ENCODE measurements at places on chromosomes 7 and 10.

DNA sequence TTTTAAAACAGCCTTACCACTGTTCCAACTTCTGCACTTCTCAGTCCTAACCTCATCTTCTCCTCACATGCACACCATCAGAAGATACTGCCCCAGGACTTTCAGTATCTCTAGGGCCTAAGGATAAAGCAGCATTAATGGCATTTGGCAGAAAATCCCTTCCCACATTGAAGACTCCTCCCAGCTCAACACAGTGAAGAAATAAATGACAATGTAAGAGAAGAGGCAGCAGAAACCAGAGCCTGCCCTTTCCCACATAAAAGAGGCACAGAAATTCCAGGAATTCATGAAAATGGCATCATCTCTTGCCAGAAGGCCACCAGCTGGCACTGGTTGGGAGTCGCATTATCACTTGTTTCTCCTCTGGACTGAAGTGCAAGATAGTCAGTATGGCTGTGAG lies 3.7 kb downstream of the GCC1 start:
- H3K36me3 ChIP-seq: peaks cover 25% of the 10 kb centered on the region
- H3K4me3 ChIP-seq: no peak overlapping the region

DNA sequence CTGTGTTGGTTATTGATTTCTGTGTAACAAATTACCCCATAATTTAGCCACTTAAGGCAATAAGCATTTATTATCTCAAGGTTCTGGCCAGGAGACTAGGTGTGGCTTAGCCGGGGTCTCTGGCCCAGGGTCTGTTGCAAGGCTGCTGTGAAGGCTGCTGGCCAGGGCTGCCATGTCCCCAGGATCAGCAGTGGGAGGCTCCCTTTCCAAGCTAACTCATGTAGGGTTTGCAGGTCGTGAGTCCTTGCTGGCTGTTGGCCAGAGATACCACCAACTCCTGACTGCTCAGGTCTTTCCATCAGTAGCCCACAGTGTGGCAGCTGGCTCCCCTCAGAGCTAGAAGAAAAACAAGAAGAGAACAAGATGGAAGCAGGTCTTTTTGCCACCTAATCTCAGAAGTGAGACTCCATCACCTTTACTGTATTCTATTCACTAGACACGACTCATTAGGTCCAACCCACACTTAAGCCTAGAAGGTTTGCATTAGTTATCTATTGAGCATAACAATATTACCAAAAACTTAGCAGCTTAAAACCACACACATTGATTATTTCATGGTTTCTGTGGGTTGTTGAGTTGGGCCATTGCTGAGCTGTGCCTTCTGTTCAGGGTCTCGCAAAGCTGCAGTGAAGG lies 185.6 kb downstream of the PFKFB3 start:
- H3K27ac ChIP-seq: no peak overlapping the region
- H3K36me3 ChIP-seq: peaks cover 30% of the 10 kb centered on the region
- no peak for DNase-seq
- H3K4me1 ChIP-seq: no peaks in the 10 kb centered on the region

GRCh38 chr10:131056091-131056579 lies 255.4 kb downstream of the TCERG1L start:
- no peak for DNase-seq
- H3K36me3 ChIP-seq: no peaks in the 10 kb centered on the region
- H3K27me3 ChIP-seq: no peaks in the 10 kb centered on the region
- H3K4me1 ChIP-seq: no peaks in the 10 kb centered on the region
- no peak overlapping the region for H3K4me3 ChIP-seq

GRCh38 chr7:1512781-1513656 lies 8.8 kb upstream of the INTS1 start:
- no peak for DNase-seq
- H3K27me3 ChIP-seq: no peaks in the 10 kb centered on the region
- no peaks in the 10 kb centered on the region for H3K36me3 ChIP-seq

DNA sequence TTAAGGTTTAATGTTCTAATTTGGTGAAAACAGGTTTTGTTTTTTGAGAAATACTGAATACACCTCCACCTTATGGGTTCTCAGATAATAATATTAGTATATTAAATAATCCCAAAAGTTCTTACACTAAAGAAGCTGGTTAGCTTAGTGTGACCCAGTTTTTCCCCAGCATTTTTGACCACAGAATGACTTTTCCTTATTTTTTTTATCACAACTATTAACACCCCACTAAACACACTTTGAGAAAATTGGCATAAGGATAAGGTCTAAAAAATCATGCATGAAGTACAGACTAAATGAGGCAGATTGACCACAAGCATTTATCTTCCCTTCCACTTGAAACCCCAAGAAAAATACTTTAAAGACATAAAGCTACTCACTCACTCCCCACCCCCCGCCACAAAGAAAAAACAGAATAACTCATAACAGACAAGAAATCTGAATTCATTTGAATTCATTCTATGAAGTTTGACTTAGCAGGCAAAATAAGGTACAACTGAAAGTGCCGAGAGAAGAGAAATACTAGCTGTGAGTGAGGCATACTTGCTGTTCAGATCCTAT lies 49.7 kb upstream of the WNT16 start:
- no peaks in the 10 kb centered on the region for H3K36me3 ChIP-seq
- no peak for DNase-seq
- H3K4me1 ChIP-seq: peaks cover 12% of the 10 kb centered on the region
- H3K27ac ChIP-seq: peak overlapping the region; percentile 53
- peak overlapping the region; percentile 51 for H3K4me3 ChIP-seq

GRCh38 chr7:7920481-7920880 lies 48.1 kb upstream of the GLCCI1 start:
- peaks cover 28% of the 10 kb centered on the region for H3K4me1 ChIP-seq
- peak overlapping the region; percentile 2 for H3K4me3 ChIP-seq
- peak; percentile 21 for DNase-seq
- peak overlapping the region; percentile 12 for H3K27ac ChIP-seq
- no peaks in the 10 kb centered on the region for H3K27me3 ChIP-seq
- H3K36me3 ChIP-seq: no peaks in the 10 kb centered on the region

DNA sequence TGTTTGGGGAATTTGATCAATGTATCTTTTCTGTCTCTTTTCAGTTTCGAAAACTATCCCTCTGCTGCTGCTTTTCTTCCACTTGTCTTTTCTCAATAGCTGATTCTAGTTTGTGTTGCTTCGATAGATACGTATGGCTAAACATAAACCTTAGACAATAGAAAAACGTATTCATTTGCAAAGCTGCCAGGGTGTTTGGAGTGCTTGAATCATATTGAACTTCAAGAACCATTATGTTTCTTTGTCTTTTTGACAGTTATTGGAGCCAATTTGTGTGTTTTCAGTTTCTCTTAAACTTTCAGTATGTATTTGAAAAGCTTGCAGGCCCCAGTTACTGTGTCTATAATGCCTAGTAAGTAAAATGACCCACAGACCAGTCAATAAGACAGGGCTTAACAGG lies 25.1 kb downstream of the NRF1 start:
- no peak overlapping the region for H3K4me3 ChIP-seq
- H3K36me3 ChIP-seq: no peaks in the 10 kb centered on the region
- H3K27ac ChIP-seq: no peak overlapping the region

DNA sequence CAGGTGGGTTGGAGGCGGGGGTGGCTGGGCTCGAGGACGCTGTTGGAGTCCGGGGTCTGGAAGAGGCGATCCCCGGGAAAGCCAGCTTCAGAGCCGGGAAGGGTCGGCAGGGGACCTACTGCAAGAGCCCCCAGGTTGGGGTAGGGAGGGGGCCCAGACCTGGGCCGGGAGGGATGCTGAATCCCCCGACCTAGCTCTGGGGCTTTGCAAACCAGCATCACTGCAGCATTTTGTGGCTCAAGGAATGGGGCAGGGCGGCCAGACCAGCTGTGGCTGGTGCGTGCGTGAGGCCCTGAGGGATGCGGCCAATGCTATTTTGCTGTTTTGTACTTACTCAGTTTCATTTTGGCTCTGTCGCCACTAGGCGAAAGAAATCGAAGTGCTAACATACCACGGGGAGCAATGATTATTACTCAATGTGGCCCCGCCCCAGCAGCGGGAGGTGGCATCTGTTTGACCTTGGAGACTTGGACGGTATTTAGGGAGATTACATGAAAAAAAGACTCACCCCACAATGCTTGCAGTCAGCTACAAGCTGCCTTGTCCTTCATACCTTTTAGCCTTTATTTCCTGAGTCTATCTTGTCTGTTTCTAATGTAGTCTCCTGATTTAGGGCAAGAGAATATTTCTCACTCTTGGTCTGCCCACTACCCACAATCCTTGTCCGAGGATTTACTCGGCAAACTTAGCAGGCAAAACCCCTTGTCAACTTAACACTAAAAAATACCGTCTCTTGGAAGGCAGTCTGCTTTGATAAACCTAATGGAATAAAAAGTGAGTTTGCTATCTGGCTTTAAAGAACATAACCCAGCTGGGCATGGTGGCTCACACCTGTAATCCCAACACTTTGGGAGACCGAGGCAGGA lies 16.2 kb downstream of the HSPB1 start:
- H3K27me3 ChIP-seq: no peaks in the 10 kb centered on the region
- peaks cover 8% of the 10 kb centered on the region for H3K36me3 ChIP-seq
- peaks cover 26% of the 10 kb centered on the region for H3K4me1 ChIP-seq
- H3K27ac ChIP-seq: peak overlapping the region; percentile 99

GRCh38 chr7:88281749-88282148 lies 24.9 kb downstream of the STEAP4 start:
- no peaks in the 10 kb centered on the region for H3K27me3 ChIP-seq
- DNase-seq: no peak
- H3K4me3 ChIP-seq: no peak overlapping the region
- H3K27ac ChIP-seq: no peak overlapping the region
- H3K36me3 ChIP-seq: no peaks in the 10 kb centered on the region
- no peaks in the 10 kb centered on the region for H3K4me1 ChIP-seq

DNA sequence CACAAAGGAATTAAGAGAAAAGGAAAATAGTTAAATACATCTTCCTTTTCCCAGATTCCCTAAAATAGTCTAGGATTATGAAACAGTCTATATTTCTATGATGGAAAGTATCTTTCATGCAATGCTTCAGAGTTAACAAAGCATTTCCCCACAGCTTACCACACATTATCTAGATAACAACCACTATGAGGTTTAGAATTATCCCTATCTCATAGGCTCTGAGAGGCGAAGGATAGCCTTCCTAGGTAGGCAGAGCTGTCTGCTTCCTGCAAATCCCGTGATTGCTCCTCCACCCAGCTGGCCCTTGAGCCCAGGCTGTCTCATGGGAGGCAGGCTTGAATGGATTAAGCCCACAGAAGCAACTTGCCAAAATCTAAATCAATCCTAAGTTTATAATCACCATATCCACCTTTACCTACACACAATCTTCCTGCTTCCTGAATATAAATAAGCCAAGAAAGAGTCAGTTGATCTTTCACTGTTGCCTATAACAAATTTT lies 321.4 kb upstream of the AOAH start:
- H3K4me1 ChIP-seq: peaks cover 14% of the 10 kb centered on the region
- no peak overlapping the region for H3K27ac ChIP-seq
- no peak overlapping the region for H3K4me3 ChIP-seq
- H3K36me3 ChIP-seq: peaks cover 13% of the 10 kb centered on the region

- H3K4me1 ChIP-seq: no peaks in the 10 kb centered on the region
- peaks cover 12% of the 10 kb centered on the region for H3K27me3 ChIP-seq
- no peak for DNase-seq
- no peak overlapping the region for H3K27ac ChIP-seq
Observed at GRCh38 chr10:44293842-44294241, 91.1 kb downstream of the CXCL12 start.

GRCh38 chr10:79331226-79331625 lies 16.0 kb upstream of the PPIF start:
- peak overlapping the region; percentile 75 for H3K27ac ChIP-seq
- H3K27me3 ChIP-seq: no peaks in the 10 kb centered on the region
- H3K4me3 ChIP-seq: peak overlapping the region; percentile 50
- H3K4me1 ChIP-seq: peaks cover 29% of the 10 kb centered on the region
- DNase-seq: no peak

DNA sequence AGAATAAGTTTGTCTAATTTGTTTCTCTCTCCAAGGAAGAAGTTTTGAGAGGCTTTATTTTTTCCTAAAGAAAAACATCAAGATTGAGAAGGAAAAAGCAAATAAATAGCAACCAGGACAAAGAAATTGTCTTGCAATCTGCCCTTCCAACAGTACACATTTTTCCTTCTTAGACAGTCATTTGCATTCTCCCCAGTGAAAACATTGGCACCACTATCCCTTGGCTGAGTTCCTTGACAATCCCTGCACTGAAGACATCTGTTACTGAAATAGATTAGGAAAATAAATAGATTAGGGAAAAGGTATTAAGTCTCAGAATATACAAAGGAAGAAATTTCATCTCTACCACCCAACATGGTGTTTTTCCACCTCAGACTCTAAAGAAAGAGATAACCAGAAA lies 12.2 kb upstream of the TMEM243 start:
- H3K27ac ChIP-seq: no peak overlapping the region
- no peaks in the 10 kb centered on the region for H3K36me3 ChIP-seq
- peaks cover 7% of the 10 kb centered on the region for H3K27me3 ChIP-seq
- no peak overlapping the region for H3K4me3 ChIP-seq

Data from T-helper 2 cell treated with Interferon-gamma antibody and Interleukin-4, amounts not matched to agents 5 μg/mL and 100 μg/mL, for 36 hours (primary cell).